Naive thymus-derived CD8-positive, alpha-beta T cell (primary cell): ENCODE measurements at places on chromosomes 16 and 17. TPM values are rescaled to one million over a fixed set of nuclear protein-coding genes. Genes with fewer than 3 reads are reported as not detected.

The NEUROD2 gene
- total RNA-seq = not detected

The ESRP2 gene
- total RNA-seq = 0.36 TPM

The AATK gene
- 0.42 TPM for total RNA-seq

The PRSS53 gene
- total RNA-seq = 11.4 TPM

- no peaks in the 10 kb centered on the region for H3K27me3 ChIP-seq
- peaks cover 43% of the 10 kb centered on the region for H3K4me1 ChIP-seq
- peak overlapping the region; percentile 57 for H3K4me3 ChIP-seq
- H3K27ac ChIP-seq = peak overlapping the region; percentile 99
- H3K36me3 ChIP-seq = peaks cover 21% of the 10 kb centered on the region
- peak; percentile 90 for DNase-seq
These were observed 51.7 kb upstream of the MTSS2 start for GRCh38 chr16:70737377-70738082.

DNA sequence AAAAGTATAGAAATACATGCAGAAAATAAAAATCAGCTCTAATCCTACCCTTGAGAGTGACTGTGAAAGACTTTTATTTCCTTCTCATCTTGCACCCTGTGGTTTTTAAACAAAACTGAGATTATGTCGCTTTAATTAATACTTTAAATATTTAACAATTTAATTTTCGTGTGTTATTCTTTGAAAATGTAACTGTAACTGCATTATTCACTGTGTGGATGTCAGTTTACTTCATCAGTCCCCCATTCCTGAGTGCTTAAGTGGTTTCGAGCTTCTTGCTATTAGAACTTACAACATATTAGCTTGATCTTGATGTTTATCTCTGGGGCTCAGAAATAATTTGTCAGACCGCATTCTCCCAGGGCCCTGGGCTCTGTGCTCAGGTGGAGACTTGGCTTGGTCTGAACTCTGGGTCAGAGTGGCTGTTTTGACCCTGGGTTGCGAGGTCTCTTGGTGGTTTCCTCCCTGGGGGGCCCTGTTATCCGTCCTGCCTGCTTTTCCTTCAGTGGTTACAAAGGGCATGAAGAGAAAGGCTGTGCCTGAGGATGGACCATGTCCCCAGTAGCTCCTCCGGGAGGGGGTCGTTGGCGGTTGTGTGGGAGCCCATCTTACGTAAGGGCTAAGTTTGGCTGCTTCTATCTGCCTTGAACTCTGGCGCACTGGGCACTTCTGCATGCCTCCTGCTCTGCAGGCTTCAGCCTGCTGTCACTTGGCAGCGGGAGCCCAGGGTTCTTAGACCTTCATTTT, 25.7 kb downstream of the AKAP1 start:
- H3K27me3 ChIP-seq = no peaks in the 10 kb centered on the region
- no peak overlapping the region for H3K4me3 ChIP-seq
- peaks cover 57% of the 10 kb centered on the region for H3K36me3 ChIP-seq
- H3K27ac ChIP-seq = no peak overlapping the region

DNA sequence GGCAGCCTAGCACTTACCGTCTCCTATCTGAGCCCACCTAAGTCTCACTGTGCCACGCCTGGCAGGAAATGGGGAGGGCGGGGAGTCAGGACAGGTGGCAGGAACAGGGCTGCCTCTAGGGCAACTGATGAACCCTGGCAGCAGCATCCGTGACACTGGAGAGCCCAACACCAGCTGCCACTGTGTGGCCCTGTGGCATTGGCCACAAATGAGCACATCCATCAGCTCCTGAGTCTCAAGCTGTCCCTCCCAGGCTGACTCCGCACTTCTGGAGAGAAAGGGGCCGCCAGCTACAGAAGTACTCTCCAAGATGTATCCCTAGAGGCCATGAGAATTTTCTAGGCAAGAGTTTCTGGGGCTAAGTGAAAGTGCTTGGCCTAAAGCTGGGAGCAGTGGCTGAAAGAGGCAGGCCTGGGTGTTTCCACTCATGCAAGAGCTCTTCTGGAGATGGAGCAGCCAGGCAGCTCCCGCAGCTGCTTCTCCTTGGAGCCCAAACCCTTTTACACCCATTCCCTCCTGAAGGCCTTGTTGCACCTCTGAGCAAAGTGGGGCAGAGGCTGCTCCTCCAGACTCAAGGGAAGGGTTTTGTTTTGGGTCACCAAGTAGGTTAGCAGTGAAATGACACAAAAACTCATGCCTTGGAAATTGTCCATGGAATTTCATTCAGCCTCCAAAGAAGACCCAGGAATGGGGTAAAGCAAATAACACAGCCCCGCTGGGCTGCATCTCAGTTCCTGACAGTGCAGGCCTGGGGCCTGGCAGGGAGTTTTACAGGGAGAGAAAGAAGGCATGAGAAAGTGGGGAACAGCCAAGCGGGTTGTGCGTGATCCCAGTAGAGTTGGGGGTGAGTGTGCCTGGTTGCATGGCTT, 25.8 kb downstream of the PEMT start:
- H3K4me1 ChIP-seq = no peaks in the 10 kb centered on the region
- DNase-seq = no peak

DNA sequence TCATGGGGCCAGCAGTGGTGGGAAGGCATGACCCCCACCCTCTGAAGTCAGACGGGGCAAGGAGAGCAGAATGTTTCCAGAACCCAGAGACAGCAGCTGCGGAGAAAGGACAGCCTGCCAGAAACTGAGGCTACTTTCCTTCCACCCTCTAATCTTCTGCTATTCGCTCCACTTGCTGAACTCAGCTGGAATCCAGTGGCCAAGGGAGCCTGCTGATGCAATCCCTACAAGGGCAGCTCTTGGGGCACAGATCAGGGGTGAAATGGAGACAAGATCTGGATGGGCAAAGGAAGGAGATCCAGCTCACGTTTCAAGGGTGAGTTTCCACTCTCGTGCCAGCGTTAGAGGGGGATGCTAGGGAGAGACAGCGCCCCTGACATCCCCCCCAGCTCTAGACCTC, 479.1 kb downstream of the SLC39A11 start:
- H3K36me3 ChIP-seq = no peaks in the 10 kb centered on the region
- H3K27me3 ChIP-seq = peaks cover 55% of the 10 kb centered on the region
- no peak overlapping the region for H3K4me3 ChIP-seq

GRCh38 chr17:71472809-71473789, 647.7 kb upstream of the SOX9 start:
- H3K4me3 ChIP-seq = no peak overlapping the region
- no peaks in the 10 kb centered on the region for H3K4me1 ChIP-seq
- H3K27ac ChIP-seq = no peak overlapping the region
- H3K36me3 ChIP-seq = no peaks in the 10 kb centered on the region
- no peak for DNase-seq
- no peaks in the 10 kb centered on the region for H3K27me3 ChIP-seq
